Right ventricle myocardium inferior (tissue), 1 donor: ENCODE measurements at places on chromosomes 7 and 10. TPM values are rescaled to one million over a fixed set of nuclear protein-coding genes. Genes with fewer than 3 reads are reported as not detected.

DNA sequence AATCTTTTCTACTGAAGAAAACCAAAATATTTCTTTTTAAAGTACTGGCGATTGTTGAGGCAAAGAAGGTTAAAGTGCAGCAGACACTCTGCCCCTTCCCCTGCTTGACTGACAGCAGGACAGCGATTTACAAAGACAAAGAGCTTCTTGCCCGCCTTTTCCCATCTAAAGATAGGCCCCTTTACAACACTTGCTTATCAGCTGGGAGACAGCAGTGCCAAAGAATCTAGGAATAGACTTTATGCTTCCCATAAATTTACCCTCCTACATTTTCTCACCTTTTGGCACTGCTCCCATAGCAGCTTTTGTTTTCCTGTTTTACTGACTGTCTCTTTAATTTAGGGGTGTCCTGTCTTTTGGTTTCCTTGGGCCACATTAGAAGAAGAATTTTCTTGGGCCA is 824.1 kb downstream of the CCSER2 start:
- DNase-seq, result no peak

GIMAP1 gene
- total RNA-seq, result 5.8 TPM

CABCOCO1 gene
- not detected for total RNA-seq

DNA sequence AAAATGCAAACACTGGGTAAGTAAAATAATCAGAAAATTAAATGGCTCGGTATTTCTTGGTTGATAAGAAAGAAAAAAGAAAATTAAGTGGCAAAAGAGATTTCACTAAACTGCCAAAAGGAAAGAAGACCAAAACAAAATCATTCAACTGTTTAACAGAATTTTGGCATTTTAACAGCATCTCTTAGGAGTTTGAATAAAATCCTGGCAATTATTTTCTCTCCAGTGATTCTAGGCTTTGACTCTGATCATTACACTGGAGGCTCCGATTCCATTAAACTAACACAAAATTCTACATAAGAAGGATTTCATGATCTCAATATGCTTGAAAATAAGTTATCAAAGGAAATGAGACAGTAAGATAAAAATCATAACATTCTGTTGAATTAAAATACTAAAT is 62.3 kb downstream of the ARHGAP21 start:
- no peak for DNase-seq

HOXA11 gene
- not detected for total RNA-seq

DNA sequence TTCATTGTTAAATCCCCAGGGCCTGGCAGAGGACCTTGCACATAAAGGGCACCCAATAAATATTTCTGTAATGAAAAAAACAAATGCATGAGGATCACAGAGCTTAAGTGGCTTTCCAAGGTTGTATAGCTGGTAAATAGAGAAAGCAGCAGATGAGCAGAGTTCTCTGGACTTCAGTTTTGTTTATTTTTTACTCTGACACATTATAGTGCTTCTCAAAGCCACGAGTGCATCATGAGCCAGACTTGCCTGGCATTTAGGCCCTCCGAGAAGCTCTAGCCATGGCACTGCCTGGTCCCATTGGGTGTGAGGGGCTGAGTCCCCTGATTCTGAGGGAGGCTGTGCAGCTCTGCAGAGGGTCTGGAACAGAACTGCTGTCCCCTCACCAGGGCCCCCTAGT is 87.2 kb upstream of the ZNF32 start:
- DNase-seq, result no peak

PRKCQ gene
- total RNA-seq, result 0.16 TPM

DNA sequence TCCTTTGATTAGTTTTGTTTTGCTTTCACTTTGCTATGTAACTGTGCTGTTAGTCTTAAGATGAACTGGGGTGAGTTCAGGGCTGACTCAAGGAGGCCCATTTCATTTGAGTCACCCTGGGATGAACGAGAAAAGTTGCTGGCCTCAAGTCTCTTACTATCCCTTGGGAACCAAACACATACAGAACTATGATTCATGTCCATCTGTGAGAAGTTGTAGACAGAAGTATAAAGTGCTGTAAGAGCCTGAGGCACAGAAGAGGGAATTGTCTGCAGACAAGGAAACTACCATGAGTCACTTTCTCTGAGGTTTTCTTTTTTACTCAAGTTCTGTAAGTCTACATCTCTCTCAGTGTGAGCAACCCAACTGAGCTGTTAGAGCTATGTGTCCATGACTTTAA is 179.8 kb upstream of the CSTF2T start:
- no peak for DNase-seq

DNA sequence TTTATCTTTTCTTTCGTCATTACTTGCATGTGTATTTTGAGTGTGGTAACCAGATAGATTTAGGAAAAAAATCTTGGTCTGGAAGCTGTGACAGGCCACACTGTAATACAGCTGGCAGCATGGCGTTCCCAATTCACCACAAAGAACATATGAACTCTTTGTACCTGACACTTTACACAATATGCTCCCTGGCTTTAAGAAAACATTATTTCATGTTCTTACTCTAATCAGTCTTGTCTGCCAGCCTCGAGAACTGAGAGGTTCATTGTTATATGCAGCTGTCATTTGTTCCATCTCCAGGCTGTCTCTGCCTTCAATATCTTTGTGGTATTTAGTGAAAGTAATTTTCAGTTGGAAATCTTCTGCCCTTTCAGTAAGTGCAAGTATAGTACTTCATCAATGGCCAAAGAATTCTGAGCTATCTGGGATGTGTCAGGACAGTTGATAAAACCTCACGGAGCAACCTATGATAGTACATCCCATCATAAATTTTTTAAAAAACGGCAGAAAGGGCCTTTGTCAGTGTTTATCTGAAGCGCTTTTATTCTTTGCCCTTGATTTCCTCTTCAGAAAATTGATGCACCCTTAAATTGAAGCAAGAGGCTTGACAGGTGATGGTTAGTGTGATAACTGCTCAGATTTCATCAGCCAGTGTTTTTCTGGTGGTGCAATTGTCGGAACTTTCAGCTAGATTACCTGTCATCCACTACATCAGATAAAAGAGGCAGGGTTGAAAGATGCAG is 146.3 kb upstream of the SP8 start:
- DNase-seq, result no peak

CPVL gene
- 50.6 TPM for total RNA-seq

TRIM50 gene
- 0.32 TPM for total RNA-seq

DNA sequence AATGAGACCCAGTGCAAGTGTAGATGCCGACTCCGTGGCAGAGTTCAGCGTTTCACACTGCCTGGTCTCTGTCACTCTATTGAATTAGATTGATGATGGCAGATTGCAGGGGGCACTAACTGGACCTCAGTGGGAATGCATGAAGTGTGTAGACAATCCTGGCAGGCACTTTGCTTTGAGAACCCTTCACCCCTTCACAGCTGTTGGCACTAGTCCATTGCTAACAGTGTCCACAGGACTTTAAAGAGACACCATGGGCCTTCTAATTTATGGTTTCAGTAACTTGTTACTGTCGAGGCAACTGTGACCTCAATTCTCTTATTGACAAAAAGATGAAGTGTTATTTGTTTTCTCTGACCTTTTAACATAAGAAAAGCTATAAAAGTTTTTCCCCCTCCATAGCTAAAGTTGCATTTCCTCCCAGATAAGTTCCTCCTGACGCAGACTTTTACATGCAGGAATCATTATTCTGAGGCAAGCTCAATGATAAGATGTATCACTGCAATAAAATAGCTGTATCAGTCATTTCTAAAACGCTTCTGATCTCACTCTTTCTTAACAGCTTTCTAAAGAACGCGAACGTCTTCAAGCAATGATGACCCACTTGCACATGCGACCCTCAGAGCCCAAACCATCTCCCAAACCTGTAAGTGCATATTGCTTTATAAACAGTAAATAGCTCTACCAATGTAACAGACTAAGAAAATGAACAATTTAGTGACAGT is 238.9 kb downstream of the FOXP2 start:
- no peak for DNase-seq

- no peak for DNase-seq
Measured at GRCh38 chr7:135964274-135964673, 12.9 kb downstream of the MTPN start.

OR2A12 gene
- total RNA-seq, result not detected

DNA sequence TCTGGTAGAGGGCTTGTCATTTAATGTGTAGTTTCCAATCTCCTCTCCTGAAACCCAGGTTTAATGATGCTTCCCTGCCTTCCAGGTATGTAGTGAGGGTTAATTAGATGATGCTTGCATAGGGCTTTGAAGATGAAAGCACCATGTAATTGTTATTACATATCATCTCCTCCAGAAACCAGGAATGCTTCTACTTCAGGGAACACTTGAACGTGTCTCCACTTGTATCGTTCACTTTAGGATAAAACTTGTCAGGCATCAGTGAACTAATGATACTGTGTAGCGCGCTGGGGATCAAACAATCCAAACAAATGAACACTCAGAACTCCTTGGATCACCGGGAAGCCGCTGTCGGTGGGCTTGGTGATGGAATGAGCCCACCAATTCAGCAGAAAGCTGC is 260.9 kb upstream of the FZD8 start:
- DNase-seq, result no peak

- no peak for DNase-seq
Measured at GRCh38 chr7:89549768-89550167, 604.5 kb upstream of the STEAP1 start.

GRCh38 chr10:11147722-11148121 is 130.1 kb downstream of the CELF2 start:
- no peak for DNase-seq

STOX1 gene
- 0.41 TPM for total RNA-seq

- DNase-seq, result peak; percentile 89
Measured at GRCh38 chr7:74061840-74062539, 21.6 kb upstream of the LIMK1 start.

DNA sequence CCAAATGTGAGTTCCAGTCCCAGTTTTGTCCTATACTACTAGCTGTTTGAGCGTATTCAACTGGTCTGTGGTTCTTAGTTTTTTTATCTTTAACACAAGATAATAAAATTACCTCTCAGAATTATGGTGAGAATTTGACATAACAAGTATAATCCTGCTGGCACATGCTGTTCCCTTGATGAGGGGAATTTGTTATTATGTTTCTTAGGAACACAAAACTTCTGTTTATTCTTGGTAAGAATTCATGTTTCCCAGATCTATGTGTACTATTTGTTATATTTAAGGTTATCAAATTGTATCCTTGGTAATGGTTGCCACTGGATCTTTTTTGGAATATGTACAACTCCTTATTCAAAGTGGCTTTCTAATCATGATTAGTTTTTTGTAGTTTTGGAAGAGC is 335.6 kb downstream of the ADK start:
- no peak for DNase-seq

GRCh38 chr7:88233828-88234227 is 14.0 kb upstream of the SRI start:
- no peak for DNase-seq

DNA sequence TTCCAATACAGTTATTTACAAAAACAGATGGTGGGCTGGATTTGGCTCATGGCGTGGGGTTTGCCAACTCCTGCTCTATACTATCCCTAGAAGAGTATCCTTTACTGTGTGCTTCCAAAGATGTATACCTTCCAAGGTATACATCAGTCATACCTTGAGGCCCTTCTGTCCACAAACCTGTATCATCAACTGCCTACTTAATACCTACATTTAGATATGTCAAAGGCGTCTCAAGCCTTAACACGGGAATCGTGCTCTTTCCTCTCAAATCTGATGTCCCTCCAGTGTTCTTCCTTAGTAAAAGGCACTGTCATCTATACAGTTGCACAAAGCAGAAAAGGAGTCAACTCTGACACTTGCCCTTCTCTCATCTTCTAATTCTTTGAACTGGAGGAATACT is 36.9 kb downstream of the NAMPT start:
- DNase-seq, result no peak

DNA sequence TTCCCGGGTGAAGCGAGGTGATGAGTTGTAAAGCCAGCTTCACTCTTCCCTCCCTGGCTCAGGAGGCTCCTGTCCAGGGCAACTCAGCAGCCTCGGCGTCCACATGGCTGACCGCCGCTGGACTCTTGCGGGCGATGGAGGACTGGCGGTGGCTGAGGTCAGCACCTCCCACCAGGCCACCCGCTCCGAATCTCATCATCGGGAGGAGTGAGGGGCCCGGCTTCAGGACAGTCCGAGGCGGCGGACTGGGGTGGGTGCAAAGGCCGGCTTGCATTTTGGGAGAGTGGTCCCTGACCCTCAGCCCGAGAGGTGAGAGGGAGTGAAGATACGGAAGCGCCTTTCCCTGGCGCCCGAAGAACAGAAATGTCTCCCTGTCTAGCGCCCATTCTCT is 759 bp downstream of the DNAJB12 start:
- DNase-seq, result no peak
